ENCODE measurements at places on chromosomes 6 and 20.
A peak's percentile ranks its signal among the peaks of the same experiment; 100 is the strongest.

DNA sequence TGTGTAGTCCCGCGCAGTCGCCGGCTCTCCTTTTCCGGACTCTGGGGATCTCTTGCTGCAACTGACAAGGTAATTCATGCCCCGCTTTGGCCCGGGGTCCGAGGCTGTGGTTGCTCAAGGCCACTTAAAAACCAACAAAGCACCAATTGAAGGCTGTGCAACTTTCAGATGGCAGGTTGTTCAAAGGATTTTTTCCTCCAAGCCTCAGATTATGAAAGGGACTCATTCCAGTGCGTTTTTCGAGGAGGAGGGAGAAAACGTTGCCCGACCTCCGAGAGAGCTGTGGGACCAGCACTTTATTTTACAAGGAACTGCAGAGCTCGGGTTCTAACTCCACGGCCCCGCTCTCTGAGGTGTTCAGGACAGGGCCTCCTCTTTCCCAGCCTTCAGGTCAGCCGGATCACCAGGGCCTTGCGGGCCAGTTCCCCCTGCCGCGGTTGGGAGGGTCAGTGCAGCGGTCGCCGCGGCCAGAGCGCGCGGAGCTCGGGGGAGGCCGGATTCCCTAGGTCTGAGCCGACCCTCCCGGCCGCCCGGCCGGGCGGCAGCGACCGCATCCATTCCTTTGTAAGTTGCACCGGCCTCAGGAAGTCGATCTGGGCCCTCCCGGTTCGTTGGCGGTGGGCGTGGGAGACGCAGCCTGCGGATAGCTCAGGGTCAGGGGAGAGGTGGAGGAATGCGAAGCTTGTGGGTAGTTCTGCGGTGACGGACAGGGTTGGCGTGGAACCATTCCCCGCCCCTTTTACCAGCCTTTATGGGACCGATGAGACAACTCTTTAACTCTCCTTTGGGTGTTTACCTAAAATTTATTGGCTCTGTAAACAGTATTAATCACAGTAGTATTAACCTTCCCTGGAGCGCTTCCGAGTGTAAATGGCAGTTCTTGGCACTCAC, 1.6 kb downstream of the UTRN start:
- peak; percentile 85 for DNase-seq

GRCh38 chr6:157035546-157035945, 258.4 kb downstream of the ARID1B start:
- no peak for DNase-seq

DNA sequence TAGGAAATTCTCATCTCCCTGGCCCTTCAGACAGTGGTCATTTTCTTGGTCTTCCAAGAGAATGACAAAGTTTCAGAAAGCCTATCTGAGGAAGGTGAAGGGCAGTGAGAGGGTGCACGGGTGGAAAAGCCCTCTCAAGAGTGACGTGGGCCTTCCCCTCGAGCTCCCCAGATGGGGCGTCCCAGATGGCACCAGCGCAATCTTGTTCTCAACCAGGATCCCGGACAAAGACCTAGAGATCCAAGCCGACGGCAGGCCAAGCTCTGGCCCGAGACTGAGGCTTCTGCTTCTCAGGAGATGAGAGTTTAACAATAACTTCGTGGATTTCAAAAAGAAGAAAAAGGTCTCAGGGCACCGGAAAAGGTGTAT, 797 bp upstream of the ZNF133 start:
- DNase-seq: no peak

- DNase-seq: peak; percentile 77
Measured at GRCh38 chr6:28643017-28643740, 117.5 kb downstream of the GPX5 start.

- DNase-seq: peak; percentile 64
Measured at GRCh38 chr6:148943451-148943850, 196.6 kb downstream of the UST start.

GRCh38 chr6:25172819-25173218, 106.4 kb upstream of the CARMIL1 start:
- DNase-seq: peak; percentile 99

GRCh38 chr20:9035126-9035525, 33.8 kb upstream of the PLCB4 start:
- peak; percentile 94 for DNase-seq
